ENCODE measurements at places on chromosomes 2 and 18.
A peak's percentile ranks its signal among the peaks of the same experiment; 100 is the strongest.

GRCh38 chr2:198857246-198857645 lies 600.5 kb downstream of the SATB2 start:
- no peak for DNase-seq

GRCh38 chr2:204517154-204517553 lies 28.1 kb upstream of the PARD3B start:
- no peak for DNase-seq

GRCh38 chr2:94762600-94762999 lies 108.6 kb upstream of the TEKT4 start:
- no peak for DNase-seq

DNA sequence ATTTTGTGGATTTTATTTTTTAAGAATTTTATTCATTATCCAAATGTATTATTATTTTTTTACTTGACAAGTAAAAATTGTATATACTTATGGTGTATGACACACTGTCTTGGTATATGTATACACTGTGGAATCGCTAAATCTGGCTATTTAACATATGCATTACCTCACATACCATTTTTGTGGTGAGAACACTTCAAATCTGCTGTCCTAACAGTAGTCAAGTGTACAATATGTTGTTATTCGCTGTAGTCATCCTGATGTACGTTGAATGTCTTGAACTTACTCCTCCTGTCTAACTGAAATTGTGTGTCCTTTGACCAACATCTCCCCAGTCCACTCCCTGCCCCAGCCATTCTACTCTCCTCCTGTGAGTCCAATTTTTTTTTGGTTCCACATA lies 153.2 kb upstream of the PTPRM start:
- no peak for DNase-seq

- no peak for DNase-seq
Observed at GRCh38 chr2:48933828-48934497, 178.4 kb upstream of the LHCGR start.

GRCh38 chr2:239149501-239149900 lies 251.3 kb downstream of the HDAC4 start:
- DNase-seq: peak; percentile 0
